ENCODE measurements at places on chromosomes 2 and 18. TPM values are rescaled to one million over a fixed set of nuclear protein-coding genes. Genes with fewer than 3 reads are reported as not detected.

ACVR1C gene
- 0.04 TPM for total RNA-seq

- no peaks in the 10 kb centered on the region for H3K4me1 ChIP-seq
- no peak for DNase-seq
- no peaks in the 10 kb centered on the region for H3K27me3 ChIP-seq
- no peak overlapping the region for H3K27ac ChIP-seq
These were observed 69.1 kb upstream of the TCF7L1 start for GRCh38 chr2:85063981-85064599.

DNA sequence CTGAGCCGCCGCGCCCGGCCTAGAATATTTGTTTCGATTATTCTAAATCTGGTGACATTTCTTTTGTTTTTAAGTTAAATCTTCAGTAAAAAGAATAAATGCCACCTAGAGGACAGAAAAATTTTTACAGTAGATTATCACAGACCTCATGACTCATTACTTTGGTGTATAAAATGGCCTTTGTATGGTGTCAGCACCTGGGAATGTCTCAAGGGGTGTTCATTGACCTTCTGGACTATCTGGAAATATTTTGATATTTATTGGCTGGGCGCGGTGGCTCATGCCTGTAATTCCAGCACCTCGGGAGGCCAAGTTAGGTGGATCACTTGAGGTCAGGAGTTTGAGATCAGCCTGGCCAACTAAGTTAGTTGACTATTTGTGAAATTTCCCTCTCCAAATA is 30.3 kb upstream of the SLC30A6 start:
- peaks cover 83% of the 10 kb centered on the region for H3K36me3 ChIP-seq
- no peak for DNase-seq
- H3K27ac ChIP-seq = no peak overlapping the region

DNA sequence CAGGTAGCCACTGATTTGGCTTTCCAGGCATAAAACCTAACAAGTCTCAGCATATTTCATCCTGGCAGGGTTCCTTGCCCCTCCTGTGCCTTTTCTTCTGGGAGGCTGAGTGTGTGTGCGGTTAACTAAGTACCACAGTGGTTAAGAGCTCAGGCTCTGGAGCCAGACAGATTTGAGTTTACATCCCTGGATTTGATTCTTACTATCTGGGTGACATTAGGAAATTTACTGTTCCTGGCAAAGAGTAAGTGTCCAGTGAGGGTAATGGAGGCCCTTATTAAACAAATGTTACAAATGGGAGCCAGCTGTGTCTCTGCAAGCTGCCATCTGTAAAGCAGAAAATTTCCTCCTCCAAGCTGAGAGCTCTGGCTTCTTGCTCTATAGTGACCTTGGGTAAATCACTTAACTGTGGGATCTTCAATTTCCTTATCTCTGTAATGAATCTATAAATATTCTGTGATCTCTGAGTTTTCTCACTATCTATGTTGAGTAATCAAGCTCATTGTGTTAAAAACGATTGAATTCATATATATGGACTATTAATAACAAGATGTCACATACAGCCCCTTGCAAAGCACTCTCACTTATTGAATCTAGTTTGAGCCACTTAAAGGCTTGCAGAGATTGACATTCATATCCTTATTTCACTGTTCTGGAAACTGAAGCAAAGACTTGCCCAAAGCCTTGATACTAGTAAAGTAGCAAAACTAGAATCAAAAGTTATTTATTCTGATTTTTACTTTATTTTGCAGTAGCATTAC is 6.5 kb upstream of the COBLL1 start:
- H3K4me3 ChIP-seq = no peak overlapping the region
- H3K4me1 ChIP-seq = peaks cover 9% of the 10 kb centered on the region
- no peaks in the 10 kb centered on the region for H3K27me3 ChIP-seq
- H3K36me3 ChIP-seq = no peaks in the 10 kb centered on the region
- DNase-seq = no peak

GRCh38 chr2:68235090-68235489 is 17.2 kb downstream of the PPP3R1 start:
- no peaks in the 10 kb centered on the region for H3K36me3 ChIP-seq
- H3K4me1 ChIP-seq = peaks cover 32% of the 10 kb centered on the region
- H3K4me3 ChIP-seq = no peak overlapping the region

DNA sequence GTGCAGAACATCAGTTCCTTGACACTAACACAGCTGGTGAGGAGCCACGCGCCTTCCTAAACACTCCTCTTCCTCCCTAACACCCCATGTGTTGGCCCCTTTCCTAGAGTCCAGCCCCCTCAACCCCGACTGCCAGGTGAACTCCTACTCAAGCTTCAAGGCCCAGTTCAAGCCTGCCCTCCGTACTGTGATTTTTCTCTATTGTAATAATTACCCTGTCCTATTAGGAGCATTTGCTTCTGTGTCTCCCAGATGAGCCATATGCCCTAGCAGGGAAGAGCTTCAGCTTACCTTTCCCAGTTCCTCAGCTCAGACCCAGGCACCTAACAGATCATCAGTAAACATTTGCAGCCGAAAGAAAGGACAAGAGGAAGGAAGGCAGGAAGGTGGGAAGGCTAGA is 130.6 kb upstream of the SALL3 start:
- no peak overlapping the region for H3K4me3 ChIP-seq
- H3K27ac ChIP-seq = no peak overlapping the region
- H3K27me3 ChIP-seq = no peaks in the 10 kb centered on the region
- DNase-seq = no peak

DNA sequence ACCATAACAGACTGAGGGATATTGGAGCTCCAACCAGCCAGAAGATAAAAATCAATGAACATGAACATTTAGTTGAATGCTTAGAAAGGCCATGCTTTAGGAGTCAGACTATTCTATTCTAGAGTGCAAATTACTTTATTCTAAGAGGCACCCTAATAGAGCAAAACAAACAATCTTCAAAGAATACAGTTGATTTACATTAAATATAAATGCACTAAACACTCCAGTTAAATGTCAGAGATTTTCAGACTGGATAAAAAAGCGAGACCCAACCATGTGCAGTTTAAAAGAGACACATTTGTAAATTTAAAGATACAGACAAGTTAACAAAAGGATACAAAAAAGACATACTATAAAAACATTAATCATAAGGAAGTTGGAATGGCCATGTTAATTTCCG is 214.0 kb upstream of the SMAD7 start:
- no peak for DNase-seq

- no peak overlapping the region for H3K27ac ChIP-seq
These were observed 26.3 kb downstream of the RMC1 start for GRCh38 chr18:23529604-23530003.

- H3K27me3 ChIP-seq = no peaks in the 10 kb centered on the region
- no peak overlapping the region for H3K4me3 ChIP-seq
- no peak overlapping the region for H3K27ac ChIP-seq
- no peaks in the 10 kb centered on the region for H3K4me1 ChIP-seq
- no peaks in the 10 kb centered on the region for H3K36me3 ChIP-seq
These were observed 680.2 kb upstream of the LRRTM4 start for GRCh38 chr2:78202366-78202765.
